ENCODE measurements at places on chromosomes 7 and 10.

- no peak for DNase-seq
These were observed 147.2 kb upstream of the FAM171A1 start for GRCh38 chr10:15518250-15518649.

DNA sequence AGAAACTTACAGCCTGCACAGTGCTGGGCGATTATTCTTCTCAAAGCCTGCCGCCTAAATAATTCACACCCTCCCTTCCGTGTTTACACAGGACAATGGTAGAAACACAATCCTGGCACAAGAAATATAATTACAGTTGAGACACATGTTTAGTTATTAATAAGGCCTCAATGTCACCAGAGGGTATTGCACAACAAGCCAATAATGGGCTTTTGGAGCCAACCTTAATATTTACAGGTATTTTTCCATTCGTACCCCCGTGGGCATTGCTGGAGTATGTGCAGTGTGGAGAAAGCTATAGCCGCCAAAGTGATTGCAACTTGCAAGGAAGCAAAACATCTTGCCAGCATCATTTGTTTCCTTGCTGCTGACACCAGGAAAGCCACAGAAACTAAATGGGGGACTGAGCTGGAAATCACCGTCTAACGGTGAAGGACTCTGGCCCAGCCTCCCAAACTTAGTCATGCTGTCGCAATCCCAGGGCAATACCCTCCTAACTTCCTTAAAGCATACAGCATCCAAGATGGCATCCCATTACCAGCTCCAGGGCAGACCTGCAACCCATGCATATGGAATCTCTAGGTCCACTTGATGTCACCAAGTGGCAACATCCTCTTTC is 8.6 kb downstream of the CALN1 start:
- DNase-seq: no peak

DNA sequence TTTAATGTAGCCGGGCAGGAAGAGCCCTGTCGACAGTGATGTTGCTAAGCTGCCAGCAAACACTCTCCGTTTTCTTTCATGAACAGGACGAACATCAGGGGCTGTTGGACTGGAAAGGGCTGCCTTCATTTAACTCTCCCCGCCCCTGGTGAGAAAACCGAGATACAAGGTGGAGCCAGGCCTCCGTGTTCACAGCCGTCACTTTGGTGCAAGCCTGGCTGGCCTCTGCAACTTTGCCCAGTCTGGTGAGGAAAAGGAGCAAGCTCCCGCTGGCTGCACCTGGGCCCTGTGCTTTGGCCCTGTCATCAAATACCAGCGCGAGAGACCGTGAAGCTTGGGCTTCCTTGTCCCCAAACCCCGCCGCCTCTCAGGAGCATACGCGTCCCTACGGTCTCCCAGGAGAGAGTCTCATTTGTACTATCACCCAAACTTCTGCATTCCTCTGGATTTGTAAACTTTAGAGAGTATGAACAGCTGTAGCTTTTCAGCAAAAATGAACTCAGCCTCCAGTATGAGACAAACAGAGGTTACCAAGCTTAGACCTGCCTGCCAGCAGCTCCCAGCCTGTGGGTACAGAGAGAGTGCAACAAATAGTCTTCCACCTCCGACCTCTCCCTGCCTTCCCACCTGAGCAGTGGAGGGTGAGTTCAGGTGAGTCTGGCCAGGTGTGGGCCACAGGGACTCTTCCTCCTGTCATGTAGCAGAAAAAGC is 445.3 kb upstream of the MGMT start:
- no peak for DNase-seq

- no peak for DNase-seq
These were observed 7.1 kb downstream of the COBL start for GRCh38 chr7:51309361-51310130.

GRCh38 chr7:142788303-142789289 is 17.8 kb downstream of the PRSS2 start:
- no peak for DNase-seq

GRCh38 chr7:118352867-118353453 is 128.5 kb downstream of the ANKRD7 start:
- no peak for DNase-seq

- no peak for DNase-seq
These were observed 230.8 kb upstream of the GHITM start for GRCh38 chr10:83908506-83908905.

DNA sequence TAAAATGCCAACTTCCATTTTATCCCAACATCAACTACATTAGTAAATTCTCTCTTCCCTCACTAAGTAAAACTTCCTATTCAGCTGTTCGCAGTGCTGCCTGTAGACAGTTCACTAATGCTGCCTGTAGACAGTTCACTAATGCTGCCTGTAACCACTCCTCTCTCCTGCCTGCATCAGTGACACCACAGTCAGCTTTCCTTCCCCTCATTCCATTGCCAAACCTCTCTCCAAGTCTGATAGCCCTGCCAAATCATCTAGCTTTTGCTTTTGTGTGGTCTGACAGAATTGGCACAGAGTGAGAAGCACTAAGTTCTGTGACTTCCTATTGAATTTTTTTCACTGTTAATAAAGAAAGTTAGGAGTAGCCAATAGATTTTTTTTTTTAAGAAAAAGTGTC is 43.0 kb upstream of the MACC1 start:
- DNase-seq: peak; percentile 11

GRCh38 chr7:98869597-98870120 is at the start of gene TMEM130:
Gene TMEM130 (minus strand): TSS chr7:98870014. CDS start chr7:98869861, 153 bp downstream.
- peak; percentile 44 for DNase-seq

GRCh38 chr7:111829221-111829620 is 266.9 kb upstream of the IMMP2L start:
- DNase-seq: no peak

- DNase-seq: no peak
These were observed 755 bp downstream of the TOMM7 start for GRCh38 chr7:22821702-22822485.

DNA sequence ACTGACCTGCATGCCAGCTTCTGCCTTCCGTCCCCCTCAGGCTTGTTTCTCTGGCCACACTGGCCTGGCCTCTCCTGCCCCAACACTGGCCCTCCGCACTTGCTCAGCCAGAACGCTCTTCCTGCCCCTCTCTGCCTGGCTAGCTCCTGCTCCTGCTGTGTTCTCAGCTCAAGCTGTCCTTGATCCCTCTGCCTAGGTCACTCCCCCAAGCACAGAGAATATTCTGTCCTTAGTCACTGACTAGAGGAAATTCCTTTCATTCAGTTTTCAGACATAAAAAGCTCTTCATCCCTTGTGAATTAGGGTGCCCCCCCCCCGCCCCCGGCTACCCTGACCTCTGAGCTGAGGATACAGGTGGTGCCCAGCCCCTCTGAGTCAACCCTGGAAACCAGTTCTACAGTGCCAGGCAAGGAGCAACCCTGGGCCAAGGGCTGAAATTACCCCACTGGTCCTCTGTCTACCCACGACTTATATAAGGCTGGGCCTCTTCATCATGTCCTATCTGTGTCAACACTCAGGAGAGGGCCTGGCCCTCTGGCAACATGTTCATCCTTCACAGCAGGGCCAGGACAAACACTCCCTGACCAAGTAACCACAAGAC is 6.6 kb upstream of the SGPL1 start:
- DNase-seq: peak; percentile 23

DNA sequence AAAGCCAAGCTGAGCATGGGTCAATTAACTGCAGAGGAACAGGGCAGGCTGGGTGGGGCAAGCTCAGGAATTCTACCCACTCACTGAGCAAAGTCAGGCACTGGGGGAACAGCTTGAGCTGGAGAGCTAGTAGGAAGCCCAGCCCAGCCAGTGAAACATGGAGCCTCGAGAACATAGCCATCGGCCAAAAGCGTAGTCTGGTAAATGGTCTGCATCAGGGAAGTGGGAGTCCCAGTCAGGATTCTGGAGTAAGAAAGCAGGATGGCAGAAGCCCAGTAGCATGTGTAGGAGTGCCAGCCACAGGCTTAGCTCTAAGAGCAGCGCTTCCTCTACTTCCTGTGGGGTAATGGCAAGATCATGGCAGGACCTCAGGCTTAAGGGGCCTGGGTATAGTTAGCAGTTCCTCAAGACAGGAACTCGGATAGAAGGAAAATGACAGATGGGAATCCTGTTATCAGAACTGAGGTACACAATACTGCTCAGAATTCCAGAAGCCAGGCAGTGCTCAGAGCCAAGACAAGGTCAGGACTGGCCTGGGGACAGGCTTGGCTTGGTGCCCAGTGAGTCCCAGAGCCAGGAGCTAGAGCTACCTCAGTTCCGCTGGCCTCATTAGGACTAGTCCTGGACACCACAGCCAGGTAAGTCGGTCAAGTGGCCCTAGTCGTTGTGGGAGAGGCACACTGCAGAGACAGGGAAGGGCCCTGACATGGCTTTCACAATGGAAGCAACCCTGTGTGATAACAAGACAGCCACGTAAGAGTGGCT is 65.4 kb upstream of the MXI1 start:
- no peak for DNase-seq

DNA sequence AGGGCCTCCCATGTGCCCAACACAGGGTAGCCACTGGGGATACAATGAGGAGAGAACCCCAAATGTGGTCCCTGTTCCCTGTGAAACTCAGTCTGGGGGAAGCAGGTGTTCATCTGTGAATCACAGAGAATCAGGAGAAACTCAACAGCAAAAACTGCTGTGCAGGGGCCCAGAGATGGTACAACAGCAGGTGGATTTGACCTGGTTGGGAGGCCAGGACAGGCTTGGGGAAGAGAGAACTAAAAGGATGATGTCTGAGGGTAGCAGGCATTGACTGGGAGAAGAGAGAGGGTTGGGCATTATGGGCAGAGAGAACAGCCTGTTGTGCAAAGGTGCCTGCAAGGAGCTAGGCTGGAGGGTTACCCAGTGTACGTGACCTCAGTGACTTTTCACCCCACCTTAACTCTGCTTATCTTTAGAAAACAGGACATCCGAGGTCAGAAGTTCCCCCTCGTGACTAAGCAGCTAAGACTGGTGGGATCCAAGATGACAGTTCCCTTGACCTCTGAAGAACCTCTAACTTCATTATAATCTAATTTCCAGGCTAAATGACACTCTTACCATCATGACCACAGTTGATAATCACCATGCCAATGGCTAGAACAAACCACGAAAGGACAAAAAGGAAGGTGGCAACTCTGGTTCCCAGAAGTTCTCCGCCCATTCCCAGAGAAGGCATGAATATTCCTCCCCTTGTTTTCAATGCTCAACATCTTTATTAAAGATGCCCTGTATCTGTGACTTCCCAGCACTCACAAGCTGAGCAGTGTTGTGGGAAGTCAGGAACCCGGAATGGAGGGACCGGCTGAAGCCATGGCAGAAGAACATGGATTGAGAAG is 5.1 kb upstream of the ADAMTS14 start:
- no peak for DNase-seq

Data from GM03348 (cell line).